SW 1271 (cell line): ENCODE measurements at places on chromosomes 5 and 9.

GRCh38 chr5:94415798-94416197 lies 202.6 kb downstream of the KIAA0825 start:
- DNase-seq: no peak

DNA sequence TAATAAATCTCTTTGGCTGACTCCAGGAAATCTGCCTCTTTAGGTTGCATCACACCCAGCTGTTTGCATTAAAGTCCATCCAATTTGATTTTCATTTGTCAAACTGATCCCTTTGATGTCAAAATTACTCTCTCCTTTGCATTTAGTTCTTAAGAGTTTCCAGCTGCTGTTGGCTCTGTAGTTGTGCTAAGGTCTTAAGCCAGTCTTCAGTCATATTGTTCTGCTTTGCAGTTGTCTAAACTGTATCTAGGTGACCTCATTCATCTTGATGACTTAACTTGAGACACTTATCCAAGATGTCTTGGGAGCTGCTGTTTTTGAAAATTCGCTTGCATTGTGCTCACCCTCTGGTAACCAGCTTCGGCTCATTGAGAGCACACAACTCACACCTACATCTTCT lies 386.9 kb upstream of the TLE4 start:
- DNase-seq: no peak

GRCh38 chr5:151414536-151414935 lies 32.9 kb upstream of the SLC36A1 start:
- DNase-seq: no peak

GRCh38 chr5:139205124-139205523 lies 7.0 kb upstream of the SIL1 start:
- no peak for DNase-seq

GRCh38 chr9:109297899-109298298 lies 23.0 kb downstream of the EPB41L4B start:
- no peak for DNase-seq

- no peak for DNase-seq
Observed at GRCh38 chr9:131872006-131872405, 132.1 kb upstream of the RAPGEF1 start.
